Stimulated activated CD4-positive, alpha-beta T cell treated with anti-CD3 and anti-CD28 coated beads, Interleukin-4, amount 100 ng/mL, for 48 hours (primary cell): ENCODE measurements at places on chromosomes 12 and 14.

- peak; percentile 86 for DNase-seq
These were observed at the start of gene IL23A for GRCh38 chr12:56338308-56339157. Gene IL23A, plus strand, starts transcription at chr12:56338884. Its CDS starts 161 bp downstream, at chr12:56339045.

GRCh38 chr12:16606117-16606200 lies at the start of gene LMO3:
Gene LMO3, minus strand, starts transcription at chr12:16606162. Its CDS starts 5,302 bp downstream, at chr12:16600860.
- no peak for DNase-seq

DNA sequence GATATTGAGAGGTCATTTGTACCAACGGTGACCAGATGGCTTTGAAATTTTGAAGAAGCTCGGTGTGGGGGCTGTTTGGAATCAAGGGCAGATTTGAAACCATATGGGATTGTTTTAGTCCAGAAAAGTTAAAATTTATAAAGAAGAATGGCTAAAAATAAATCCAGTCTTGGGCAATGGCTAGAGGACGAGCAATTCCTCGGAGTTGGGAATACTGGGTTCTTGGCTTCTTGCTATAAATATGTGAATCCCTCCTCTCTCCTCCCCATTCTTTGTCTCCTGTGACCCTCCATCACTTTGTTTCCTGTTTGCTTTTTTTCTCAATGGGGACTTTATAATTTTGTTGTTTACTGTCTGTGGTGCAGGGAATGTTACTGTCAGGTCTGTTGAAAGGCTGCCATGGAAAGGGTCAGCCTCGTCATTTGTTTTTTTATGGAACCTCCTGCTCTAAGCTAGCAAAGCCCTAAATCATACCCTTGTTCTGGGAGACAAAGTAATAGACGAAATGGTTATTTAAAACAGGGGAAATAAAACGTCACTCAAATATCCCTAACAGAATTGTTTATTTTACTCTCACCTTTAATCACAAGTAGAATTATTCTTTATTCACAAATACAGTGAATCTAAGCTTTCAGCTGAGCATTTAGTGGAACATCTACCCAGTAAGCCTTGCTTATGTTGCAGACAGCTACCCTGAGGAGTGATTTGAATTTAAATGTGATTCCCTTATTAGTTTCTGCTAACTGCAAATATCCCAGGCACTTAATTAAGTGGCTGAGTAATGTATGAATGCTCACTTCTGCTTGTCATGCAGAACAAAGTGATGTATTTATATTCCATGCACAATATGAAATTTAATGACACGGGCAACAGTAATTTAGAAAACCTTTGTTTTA lies 273.1 kb upstream of the NOVA1 start:
- DNase-seq, result no peak

- no peak for DNase-seq
These were observed 30.0 kb downstream of the SCARB1 start for GRCh38 chr12:124833693-124834122.

GRCh38 chr14:56117765-56118610 lies at the start of gene PELI2:
Gene PELI2, plus strand, starts transcription at chr14:56118411. Its CDS starts 250 bp downstream, at chr14:56118661.
- DNase-seq, result peak; percentile 55

GRCh38 chr14:78788467-78789360 lies 618.5 kb downstream of the NRXN3 start:
- no peak for DNase-seq
